ENCODE measurements at places on chromosomes 6 and 20.
A peak's percentile ranks its signal among the peaks of the same experiment; 100 is the strongest.

DNA sequence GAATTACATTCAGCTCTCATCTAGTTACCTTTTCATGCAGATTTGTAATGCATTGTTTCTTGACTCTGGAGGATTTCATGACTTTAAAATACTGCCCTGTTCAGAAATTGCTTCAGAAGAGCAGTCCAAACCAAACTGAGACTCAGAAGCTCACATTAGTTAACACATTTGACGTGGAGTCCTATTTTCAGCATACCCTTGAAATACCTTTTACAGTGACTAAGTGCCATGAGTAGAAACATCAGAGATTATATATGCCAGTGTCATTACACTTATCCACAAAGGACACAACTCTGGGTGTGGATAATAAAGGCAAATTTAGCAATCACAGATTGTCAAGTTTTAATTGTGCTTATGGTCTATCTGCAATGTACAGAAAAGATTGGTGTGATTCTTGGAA is 459.6 kb downstream of the FRK start:
- no peak for DNase-seq

- DNase-seq = no peak
Observed at GRCh38 chr6:16546861-16547260, 214.4 kb downstream of the ATXN1 start.

DNA sequence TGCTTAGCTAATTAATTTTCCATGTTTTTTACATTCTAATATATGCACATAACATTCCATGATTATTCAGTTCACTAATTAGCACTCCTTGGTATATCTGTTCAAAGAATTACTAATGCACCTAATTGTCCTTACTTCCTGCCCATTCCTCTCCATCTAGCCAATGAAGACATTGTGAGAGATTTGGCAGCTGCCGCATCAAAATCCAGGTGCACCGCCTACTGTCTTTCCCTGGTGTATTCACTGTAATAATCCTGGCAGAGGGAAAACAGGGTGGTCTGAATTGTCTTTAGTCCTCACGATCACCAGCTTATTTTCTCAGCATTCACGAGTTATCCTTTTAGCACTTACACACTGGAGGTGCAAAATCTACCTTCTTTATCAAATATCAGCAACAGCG is 61.0 kb upstream of the SCGN start:
- no peak for DNase-seq

GRCh38 chr6:63862486-63863198 is 227.0 kb downstream of the PHF3 start:
- no peak for DNase-seq

- DNase-seq = no peak
Observed at GRCh38 chr6:12369781-12370262, 79.7 kb downstream of the EDN1 start.

DNA sequence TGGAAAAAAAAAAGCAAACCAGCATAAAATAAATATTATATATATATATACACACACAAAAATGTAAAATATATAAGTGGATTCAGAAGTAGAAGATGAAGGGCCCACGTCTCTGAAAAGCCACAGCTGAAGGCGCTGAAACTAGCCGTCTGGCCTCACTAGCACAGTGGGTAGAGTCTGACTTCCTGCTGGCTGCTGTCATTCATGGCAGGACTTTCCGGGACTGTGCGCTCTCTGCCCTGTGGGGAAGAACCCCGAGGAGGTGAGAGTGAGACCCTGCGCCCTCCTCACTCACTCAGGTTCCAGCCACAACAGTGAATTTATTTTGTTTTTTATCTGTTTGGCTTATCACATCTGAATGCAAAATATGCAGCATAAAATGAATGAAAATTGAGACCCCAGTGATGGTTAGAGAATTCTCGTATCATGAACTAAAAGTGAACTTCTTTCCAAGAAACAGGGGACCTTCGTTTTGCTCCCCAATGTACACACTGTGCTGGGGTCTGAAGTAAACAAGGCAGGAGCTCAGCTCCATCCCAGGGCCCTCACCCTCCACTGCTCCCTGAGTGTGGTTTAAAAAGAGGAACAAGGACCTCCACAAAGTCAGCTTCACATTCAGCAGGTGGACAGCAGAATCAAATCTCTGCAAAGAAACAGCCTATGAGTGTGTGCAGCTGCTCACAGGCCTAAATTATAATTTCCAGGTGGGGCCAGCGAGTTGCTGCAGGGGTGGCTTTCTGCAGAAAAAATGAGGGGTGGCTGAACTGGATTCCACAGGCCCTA is 1.3 kb upstream of the RAMACL start:
- no peak for DNase-seq

- DNase-seq = peak; percentile 34
Observed at GRCh38 chr20:25867776-25868649, 171.4 kb upstream of the ZNF337 start.

GRCh38 chr6:148565930-148566663 is 180.7 kb upstream of the UST start:
- DNase-seq = no peak

DNA sequence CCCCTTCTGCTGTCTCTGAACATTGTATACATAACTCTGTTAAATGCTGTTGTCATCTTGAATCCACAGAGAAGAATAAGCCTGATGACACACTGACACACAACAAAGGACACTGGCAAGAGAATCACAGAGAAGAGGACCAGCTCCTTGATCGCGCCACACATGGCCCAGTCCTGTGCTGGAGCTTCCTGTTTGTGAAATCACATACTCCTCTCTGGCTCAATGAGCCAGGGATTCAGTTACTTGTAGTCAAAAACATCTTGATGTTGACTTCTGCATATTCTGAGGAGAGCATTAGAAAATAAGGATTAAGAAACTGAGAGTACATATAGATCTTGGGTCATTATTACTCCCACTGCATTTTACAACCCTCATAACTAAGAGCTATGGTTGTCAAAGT is 100.1 kb downstream of the EPB41L2 start:
- DNase-seq = no peak

DNA sequence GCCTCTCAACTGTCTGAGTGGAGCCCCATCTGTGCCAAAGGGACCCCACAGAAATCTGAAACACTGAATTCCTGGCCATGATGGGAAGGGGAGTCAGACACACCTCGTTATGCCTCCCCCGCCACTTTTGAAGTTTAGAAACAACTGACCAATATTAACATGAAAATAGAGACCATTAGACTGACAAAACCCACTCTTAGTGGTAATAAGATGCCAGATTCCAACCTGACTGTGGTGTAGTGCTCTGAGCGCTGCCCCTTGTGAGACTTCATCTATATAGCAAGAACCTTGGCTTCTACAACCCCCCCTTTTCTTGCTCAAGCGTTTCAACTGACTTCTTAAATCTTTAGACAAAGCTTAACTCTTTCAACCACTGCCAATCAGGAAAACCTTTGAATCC is 46.1 kb upstream of the UNC93A start:
- no peak for DNase-seq

- no peak for DNase-seq
Observed at GRCh38 chr20:53491462-53491861, 102.2 kb downstream of the ZNF217 start.

DNA sequence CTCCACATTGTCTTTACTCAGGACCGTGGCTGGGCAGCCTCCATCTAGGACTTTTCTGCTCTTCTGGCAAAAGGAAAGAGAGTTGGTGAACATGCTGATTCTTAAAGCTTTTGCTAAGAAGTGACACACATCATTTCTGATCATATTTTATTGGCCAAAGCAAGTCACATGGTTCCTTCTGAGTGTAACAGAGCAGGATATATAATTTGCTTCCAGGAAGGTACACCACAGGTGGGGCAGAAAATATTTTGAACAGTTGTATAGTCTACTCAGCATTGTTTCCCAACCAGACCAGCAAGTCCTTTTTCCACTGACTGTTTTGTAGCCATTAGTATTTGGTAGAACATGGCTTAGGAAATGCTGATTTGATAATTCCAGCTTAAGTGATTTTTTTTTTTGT is 73.5 kb downstream of the AKAP7 start:
- DNase-seq = no peak

DNA sequence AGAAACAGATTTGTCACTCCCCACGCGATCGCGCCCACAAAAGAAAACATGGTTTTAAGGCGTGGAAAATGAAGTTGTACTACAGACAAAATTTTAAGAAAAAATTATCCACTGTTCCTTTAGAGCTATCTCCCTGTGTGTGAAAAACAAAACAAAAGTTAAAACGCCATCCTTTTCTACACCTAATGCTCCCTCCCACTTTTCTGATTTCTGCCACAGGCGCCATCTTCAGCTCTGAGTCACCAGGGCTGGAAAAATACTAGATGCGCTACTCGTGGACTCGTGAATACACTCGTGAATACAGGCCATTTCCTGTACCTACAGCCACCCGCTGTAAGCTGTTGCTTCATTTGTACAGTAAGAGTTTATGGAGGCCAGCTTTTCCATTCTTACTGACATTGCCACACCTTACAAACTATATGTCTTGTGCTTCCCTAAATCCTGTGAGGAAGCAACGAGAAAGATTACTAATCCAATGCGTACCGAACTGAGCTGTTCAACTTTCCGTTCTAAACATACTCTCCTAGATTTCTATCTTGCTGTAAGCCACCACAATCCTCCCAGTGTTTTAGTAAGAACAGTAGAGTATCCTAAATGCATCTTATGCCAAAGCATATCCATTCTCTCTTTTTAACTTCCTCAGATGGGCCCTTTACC is 773 bp upstream of the AHI1 start:
- peak; percentile 41 for DNase-seq

DNA sequence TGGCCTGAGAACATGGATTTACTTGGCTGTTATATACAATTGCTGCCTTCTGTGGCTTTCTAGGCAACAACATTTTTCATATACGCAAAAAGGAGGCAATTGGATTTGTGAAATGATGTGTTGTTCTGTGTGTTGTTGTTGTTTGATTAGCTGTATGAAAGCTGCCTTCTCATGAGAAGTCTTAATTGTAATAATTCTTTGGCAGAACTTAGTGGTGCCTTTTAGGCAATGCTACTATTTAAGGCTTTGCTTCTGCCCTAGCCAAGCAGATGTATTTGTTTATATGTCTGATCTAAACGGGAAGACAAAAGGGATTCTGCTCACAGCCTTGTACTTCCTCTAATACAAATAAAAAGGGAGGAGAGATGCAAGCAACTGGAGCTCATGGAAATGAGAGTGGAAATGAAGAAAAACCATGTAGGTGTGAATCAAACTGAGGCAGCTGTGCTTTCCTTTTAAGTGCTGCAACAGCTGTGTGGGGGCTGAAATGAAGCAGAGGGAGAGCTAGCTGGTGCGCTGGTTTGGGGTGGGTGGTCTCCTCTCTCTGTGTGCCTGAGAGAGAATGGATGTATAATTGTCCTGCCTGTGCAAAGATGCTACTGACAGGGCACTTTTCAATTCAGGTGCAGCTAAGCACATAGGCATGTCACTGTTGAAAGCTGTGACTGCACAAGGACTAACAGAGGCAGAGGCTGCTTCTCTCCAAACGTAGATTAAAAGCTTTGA is 386.9 kb upstream of the MAN1A1 start:
- no peak for DNase-seq

DNA sequence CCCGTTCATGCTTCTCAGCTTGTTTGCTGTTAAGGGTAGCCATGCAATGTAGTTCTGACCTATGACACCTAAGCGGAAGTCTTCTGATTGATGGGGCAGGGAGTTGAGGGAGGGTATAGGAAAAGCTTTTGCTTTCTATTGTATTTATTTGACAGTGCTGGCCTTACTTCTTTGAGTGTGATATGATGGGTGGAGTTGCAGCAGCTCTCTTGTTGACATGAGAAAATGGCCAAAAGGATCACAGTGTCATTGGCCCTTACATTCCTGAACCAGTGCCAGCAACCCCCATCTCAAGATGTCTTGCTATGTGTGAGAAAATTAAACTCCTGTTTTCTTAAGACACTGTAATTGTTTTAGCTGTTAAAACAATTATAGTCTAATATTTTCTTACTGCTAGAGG is 117.5 kb downstream of the SAMD5 start:
- no peak for DNase-seq

DNA sequence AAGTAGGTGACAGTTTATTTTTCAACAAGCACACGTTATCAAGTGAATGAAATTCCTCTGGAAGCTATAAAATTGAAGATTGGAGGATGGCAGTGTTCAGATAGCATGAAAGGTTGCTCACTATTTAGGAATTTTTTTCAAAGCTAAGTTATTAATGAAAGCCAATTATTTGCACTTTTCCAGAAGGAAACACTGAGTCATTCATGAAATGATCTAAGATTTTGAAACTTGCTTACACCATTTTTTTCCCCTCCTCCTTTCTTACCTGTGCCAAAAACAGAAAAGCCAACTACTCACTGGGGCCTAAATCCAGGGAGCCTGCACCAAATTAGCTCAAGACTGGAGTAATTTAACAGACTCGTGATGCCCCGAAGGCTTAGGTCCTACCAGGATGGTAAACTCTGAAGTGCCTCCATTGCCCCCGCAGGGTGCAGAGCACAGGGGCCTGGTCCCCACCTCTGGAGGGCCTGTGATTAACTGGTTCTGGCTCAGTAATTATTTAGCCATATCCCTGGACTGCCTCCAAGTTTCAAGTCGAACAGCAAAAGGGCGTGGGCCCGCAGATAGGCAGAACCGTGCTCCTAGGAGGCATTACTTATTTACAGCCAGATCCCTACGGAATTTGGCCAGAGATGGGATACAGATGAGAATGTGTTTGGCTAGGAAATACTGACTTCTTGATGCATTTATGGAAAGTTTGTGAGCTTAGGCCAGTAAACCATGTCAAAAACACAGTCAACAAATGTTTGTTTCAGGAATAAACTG is 28.0 kb upstream of the ZNF217 start:
- no peak for DNase-seq

DNA sequence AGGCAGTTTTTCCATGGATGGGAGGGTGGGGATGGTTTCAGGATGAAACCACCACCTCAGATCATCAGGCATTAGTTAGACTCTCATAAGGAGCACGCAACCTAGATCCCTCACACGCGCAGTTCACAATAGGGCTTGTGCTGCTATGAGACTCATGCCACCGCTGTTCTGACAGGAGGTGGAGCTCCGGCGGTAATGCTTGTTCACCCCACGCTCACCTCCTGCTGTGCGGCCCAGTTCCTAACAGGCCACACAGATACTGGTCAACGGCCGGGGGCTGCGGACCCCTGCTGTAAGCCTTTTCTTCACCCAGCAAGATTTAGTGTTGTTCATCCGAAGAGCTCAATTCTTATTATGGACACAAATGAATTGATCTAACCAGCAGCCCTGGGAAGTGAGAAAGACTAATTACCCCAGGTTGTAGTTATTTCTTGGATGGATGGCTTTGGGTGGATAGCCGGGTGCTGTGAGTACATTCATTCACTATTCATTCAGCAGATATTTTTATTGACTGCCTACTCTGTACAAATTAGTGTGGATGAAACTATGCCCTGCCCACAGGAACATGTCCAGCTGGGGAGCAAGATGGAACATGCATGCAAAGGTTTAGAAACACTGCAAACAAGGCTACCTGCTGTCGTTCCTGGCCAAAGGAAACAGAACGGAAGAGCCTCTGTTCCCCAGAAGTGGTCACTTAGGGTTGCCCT is 57.2 kb downstream of the RIOK1 start:
- no peak for DNase-seq

Data from T-helper 9 cell (primary cell).